Adrenal gland (tissue), 19 donors: ENCODE measurements at places on chromosomes 7 and 10.

- DNase-seq: no peak
Observed at GRCh38 chr7:29612596-29612995, 49.0 kb downstream of the PRR15 start.

DNA sequence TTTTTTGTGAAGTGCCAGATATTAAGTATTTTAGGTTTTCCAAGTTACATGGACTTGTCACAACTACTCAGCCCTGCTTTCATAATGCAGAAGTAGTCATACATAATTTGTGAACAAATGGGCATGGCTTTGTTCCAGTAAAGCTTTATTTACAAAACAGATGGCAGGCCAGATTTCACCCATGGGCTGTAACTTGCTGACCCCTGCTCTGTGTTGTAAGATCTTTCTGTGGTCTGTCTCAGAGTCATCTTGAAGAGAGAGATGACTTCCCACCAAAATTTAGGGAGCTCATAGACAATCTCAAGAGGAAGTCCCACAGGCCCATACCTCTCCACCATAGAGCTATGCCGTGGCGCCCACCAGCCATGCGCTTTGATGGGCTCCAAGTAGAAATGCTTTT is 616.1 kb downstream of the LRMDA start:
- DNase-seq: no peak

DNA sequence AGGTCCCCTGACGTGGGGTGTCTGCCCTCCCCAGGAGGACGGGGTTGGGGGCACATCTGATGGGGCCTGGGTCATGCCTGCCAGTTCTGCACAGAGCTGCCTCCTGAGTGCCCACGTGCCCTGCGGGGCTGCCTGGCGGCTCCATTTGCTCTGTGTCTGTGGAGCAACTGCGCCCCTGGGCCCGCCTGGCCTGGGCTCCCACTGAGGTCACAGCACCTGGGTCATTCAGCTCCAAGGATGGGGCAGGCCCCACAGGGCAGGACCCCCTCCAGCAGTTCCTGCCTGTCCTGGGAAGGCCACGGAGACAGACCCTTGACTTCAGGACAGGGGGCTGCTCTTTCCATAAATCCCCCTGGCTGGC is 590.6 kb downstream of the PTPRN2 start:
- no peak for DNase-seq

DNA sequence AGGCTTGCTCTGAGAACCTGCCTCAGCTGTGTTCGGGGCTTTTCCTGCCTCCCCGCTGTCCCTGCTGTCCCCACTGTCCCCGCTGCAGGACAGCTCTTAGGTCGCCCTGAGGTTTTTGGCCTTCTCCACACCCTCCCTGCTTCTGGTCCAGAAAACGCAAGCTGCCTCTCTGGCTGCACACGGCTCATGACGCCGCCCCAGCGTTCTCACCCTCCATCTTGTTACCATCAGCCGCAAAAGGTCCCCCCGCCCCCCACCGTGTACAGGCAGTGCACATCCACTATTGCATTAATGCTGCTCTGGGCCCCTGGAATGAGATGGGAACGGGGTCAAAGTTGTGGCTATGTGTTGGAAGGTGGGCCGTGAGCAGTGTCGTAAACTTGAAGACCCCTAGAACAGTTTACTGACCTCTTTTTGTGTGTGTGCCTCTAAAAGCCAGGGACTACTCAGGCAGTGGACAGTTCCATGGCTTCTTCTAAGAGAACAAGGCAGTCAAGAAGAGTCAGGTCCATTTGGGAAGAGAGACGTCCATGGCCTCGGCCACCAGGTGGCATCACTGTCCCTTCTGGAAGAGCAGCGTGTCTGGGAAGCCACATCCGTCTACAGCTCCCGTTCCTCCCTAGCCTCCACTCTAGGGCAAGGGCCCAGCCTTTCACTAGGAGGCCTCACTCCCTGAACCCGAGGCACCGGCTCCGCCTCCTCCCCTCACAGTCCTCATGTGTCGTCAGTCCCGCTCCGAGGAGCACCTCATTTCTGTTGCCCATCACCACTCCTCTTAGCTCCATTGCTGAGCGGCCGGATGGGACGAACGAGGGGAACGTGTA is 38.5 kb upstream of the MKRN1 start:
- peak; percentile 94 for DNase-seq

DNA sequence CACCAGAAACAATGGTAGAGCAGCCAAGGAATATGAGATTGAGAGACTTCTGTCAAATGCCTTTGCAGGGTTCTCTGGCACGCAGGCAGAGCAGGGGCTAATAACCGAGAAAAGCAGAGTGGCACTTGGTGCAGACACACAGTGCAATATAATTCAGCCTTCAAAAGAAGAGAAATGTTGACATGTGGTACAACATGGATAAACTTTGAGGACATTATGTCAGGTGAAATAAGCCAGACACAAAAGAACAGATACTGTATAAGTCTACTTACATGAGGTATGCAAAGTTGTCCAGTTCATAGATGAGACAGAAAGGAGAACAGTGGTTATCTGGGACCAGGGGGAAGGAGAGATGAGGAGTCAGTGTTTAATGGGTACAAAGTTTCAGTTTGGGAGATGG is 41.8 kb downstream of the ITIH5 start:
- no peak for DNase-seq

GRCh38 chr7:94394109-94394436 is 622 bp upstream of the COL1A2 start:
- DNase-seq: no peak

- no peak for DNase-seq
Observed at GRCh38 chr7:27917774-27918314, 177.9 kb downstream of the TAX1BP1 start.

DNA sequence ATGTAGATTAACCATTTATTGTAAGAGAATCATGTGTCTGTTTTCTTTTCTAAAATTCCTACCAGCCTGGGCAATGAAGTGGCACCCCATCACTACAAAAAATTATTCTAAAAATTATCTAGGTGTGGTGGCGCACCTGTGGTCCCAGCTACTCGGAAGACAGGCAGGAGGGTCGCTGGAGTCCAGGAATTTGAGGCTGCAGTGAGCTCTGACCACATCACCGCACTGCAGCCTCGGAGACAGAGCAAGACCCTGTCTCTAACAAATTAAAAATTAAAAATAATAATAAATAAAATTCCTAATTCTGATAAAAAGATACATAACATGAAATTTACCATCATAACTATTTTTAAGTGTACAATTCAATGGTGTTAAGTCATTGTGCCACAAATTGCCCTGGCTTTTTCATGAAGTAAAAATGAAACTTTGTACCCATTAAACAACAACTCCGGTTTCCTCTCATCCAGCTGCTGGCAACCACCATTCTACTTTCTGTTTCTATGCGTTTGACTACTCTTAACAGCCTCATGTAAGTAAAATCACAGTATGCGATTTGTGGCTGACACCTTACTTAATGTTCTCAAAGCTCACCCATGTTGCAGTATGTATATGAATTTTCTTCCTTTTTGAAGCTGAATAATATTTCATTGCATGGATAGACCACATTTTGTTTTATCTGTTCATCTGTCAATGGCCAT is 20.6 kb upstream of the USP6NL start:
- no peak for DNase-seq

GRCh38 chr7:106777674-106778299 is 87.3 kb upstream of the PIK3CG start:
- DNase-seq: no peak

DNA sequence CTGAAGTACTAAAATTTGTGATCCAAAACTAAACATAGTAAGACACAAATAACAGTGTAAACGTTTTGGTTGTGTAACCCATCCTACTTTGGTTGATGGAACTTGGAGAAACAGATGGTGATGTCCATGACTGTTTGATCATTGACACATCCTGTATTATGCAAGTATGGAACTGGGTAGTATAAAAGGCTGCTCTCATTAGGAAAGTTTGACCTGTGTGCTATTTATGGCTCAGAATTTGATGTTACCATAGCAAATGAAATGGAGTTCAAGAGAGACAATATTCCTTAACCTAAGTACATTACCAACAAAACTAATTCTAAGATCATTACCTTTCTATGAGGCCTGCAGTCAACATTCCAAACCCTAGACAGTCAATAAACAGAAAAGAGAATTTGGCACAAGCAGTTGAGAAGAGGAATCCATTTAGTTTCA is 39.9 kb downstream of the DKK1 start:
- DNase-seq: no peak

DNA sequence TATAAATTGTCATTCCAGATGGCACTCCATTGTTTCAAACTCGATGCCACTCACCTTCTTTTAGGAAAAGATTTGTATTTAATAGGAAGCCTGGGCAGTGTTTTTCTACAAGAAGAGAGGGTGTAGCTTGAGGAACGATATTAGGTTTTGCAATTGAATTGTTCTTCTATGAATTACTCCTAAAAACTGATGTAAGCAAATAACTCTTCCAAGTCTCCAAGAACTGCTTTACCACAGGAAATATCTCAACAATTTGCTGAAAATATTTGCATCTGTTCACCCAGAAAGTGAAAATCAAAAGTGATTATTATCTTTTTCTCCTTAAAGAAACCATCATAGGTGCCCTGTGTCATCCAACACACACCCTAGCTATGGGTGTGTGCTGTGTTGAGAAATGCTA is 261.3 kb upstream of the MEOX2 start:
- no peak for DNase-seq

GRCh38 chr10:62618054-62618453 is 186.5 kb upstream of the ADO start:
- DNase-seq: no peak

DNA sequence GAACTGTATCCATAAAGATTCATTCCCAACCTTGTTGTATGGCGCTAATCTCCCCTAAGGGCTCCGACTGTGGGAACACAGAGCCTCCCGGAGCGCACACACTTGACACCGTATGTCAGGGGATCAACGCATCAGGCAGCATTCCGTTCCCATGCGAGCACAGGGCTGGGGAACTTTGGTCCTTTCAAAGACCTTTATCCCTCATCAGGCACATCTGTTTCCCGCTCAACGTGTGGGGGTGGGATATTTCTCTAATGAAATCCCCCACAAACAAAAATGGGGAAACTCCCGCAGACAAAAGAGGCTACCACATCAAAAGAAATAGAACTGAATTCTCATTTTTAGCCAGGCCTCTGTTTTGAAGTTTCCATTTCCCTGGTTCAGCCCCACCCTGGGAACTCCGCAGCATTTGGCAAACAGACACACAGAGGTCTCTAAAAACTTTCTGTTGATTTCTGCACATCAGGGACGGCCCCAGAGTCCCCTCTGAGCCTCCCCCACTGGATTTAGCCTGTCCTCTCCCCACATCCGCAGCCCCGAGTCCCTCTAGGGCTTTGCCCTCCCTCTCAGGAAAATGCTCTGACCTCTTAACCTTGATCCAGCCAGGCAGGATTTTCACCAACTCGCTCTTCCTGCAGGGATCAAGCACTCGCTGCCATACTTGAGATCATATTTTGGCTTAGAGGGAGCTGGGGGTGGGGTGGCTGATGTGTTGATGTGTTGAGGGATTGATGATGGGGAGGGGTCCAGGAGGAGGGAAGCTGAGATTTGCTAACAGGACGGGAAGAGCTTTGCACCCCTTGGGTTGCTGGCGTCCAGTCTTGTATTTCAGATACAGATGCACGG is 6.6 kb downstream of the CPA5 start:
- no peak for DNase-seq

- DNase-seq: no peak
Observed at GRCh38 chr7:17046666-17047065, 164.9 kb upstream of the AGR3 start.

GRCh38 chr10:80474941-80475340 is 20.8 kb downstream of the TSPAN14 start:
- DNase-seq: no peak

DNA sequence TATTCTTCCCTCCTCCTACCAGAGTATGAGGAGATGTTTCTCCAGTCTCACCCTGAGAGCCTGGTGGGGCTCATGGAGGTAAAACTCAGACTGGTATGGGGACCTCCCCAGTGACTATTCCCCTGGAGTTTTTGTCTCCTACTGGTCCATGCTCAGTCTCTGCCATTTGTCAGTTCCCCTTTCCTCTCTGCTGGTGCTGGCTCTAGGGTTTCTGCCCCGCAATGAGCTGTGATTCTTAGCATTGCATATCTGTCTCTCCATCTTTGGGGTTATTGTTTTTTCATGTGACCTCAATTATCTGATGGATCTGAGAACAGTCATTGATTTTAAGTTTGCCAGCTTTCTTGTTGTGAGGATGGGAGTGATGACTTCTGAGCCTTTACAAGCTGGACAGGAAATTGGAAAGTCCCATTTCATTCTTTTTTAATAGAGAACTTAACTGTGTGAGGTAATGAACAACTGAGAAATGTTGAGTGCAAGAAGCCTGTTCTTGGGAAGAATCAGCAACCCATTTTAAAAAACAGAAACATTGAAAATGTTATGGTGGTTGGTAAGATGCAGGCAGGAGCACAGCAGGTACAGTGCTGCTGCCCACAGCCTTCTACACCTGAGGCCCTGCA is 26.9 kb downstream of the NACAD start:
- no peak for DNase-seq

DNA sequence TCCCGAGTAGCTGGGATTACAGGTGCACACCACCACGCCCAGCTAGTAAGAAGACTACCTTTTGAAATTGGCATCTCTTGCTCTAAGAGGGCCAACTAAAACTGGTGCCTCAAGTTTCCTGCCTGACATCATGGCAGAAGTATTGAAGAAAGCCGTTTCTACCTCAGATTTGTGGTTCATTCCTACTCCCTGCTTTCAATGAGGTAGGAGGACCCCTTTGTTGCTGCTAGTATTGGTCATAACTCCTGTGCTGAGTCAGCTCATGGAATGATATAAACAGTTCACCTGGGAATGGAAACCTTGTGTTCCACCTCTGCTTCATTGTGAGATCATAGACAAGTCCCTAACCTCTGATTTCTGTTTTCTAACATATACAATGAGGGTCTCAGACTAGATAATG is 82.8 kb downstream of the CDK6 start:
- no peak for DNase-seq

DNA sequence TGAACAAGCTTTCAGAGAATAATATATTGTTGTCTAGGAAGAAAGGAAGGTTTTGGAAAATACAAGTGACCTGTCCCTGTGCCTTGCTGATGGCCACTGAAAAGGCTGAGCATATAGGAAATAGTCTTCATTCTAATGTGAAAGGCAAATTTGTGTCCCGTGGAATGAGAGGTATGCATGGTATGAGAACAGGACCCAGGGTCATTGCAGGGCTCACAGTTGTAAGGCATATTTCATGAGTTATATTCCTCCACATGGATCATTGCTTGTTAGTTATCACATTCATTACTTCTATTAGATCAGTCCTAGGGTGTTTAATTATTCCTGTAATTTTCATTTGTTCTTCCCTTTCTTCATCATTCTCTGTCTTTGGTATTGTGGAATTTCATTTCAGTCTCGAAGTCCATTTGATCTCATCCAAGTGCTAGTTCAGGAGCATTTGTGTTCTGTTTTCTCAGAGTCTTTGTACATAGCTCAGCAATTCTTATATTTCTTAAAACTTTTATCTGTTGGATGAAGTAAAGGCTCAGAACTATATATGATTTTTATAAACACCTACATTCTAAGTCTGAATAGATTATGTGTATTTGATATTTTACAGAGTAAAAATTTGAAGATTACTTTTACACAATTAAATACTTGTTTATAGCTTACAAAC is 39.4 kb upstream of the ARHGAP21 start:
- no peak for DNase-seq

DNA sequence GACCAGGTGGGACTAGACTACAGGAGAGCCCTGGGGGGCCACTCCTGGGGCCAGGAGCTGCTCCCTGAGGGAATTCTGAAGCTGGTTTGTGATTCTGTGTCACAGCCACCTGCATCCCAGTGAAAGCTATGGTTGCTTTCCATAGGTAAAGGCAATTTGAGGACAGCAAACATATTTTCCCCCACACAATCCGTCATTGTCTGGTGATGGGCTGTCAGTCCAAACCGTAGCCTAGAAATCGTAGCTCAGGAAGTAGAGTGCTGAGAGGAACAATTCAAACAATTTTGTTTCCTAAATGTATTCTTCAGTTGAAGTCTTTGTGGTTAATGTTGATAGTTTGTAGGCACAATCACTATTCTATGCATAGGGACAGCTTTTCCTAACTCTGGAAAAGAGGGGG is 106.0 kb upstream of the INSYN2A start:
- no peak for DNase-seq
